ENCODE measurements at places on chromosomes 5 and 9.

GRCh38 chr5:35198686-35199085 lies 31.6 kb downstream of the PRLR start:
- DNase-seq, result no peak

DNA sequence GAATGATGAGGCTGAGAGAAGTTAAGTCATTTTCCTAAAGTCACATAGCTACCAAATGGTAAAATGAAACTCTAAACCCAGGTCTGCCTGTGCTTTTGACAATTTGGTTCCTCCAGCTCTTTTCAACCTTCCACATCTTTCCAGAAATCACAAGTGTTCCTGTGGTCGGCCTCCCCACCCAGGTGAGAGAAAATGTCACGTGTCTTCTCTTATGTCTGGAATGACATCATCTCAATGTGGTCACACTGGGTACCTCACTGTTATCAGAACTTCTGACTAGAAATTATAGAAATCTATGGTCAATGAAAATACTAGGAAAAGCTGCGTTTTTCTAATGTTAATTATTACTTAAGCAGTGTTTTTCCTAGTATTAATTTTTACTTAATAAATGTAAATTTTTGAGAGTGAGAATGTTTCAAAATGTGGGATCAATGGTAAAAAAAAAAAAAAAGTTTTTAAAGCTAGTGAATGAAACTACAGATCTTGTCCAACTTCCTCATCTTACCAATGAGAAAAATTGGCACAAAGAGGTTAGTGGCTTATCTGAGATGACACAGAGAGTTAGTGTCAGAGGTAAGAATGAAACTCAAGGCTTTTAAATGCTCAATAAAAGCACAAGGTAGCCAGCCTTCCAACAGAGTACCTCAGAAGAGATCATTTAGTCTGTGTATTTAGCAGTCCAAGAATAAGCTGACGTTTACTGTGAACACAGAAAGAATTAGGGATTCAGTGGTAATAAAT lies 228.7 kb upstream of the NR4A3 start:
- DNase-seq, result no peak

GRCh38 chr5:76720988-76721569 lies 5.2 kb downstream of the F2R start:
- DNase-seq, result no peak

GRCh38 chr5:32275396-32275741 lies 37.4 kb downstream of the MTMR12 start:
- DNase-seq, result no peak

- DNase-seq, result no peak
These were observed 56.3 kb downstream of the INSYN2B start for GRCh38 chr5:169923988-169924387.

DNA sequence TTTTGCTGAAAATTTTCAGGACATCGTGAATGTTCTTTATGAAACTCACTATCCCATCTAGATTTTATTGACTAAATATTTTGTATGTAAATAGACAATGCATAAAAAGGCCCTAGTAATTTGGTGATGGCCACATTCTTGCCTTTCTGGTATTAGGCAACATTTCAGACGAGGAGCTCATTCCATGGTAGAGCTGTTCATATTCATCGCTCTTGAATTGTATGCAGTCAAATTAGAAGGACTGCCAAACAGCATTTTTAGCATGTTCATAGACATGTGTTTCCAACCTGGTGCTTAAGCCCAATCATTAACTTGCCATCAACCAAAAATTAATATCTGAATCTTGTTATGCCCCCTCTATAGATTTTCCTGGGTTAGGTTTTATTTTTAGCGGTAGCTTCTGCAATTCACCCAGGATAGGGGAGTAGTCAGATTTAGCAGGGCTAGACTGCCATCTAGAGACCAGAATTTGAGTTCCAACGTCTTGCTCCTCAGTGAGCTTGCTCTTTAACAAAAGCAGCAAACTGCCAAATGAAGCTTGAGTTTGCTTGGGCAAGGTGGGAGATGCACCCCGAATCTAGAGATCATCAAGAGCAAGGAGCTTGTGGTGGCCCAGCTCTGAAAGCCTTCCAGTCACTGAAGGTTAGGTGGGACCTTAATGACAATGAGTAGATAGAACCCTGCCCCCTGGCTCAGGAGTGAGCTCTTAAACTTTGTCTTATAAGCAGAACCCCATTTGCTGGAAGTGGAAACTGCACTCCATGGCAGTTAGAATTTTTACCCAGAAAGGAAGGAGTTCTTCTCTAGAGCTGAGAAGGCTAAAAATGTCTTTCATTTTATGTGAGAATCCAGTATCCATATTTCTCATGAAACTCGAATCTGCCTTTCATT lies 456.2 kb downstream of the RASEF start:
- no peak for DNase-seq

GRCh38 chr9:124351672-124352468 lies 63.4 kb downstream of the PSMB7 start:
- no peak for DNase-seq

DNA sequence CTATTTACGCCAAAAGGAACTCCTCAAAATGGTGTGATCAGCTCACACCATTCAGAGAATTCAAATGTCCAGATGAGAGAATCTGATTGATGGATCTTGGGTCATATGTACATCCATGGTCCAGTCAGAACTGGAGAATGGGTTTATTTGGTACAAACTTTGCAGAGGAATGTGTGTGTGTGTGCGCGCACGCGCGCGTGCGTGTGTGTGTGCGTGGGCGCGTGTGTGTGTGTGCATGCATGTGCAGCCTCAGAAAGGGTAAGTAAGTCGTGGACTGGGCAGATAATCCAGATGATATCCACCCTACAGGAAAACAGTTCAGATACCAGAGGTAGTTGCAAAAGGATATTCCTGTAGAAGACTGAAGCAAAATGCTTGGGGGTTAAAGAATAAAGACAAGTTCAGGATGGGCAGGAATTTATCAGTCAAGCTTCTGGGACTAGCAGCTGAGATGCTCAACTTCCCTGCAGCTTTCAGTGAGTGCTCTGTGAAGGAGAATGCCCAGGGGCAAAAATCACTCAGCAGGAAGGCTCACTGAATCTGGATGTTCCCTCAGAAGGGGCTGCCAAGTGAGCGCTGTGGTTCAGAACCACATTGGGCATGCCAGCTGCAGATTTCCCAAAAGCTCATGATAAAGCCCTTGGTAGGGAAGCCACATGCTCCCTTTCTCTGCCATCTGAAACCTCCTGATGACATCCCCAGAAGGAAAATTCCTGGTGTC lies 440.5 kb upstream of the SGCD start:
- DNase-seq, result no peak

DNA sequence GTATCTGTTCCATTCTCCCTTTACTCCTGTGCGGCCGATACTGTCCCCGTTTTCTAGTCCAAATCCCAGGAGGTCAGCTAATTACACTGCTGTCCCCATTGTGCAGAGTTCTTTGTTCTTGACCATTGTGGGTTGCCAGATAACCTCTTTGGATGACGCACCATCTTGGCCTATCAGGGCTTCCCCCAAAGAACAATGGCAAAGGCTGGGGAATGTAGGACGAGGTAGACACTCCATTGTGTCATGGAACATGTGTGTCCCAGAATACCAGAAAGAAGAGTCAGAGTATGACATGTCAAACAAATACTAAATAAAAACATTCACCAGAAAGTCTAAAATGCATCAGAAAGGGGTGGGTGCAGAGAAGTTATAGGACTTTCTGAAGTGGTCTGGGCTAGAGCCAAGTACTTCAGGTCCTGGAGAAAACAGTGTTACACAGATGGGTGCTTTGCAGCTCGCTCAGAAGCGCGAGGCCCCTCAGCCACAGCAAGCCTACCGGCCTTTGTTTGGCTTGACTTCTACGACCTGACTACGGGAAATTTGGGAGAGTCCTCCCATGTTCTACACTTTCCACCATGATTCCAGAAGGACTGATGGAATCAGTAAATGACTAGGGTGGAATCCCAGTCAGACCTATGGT lies 83.2 kb upstream of the SSBP2 start:
- DNase-seq, result no peak

DNA sequence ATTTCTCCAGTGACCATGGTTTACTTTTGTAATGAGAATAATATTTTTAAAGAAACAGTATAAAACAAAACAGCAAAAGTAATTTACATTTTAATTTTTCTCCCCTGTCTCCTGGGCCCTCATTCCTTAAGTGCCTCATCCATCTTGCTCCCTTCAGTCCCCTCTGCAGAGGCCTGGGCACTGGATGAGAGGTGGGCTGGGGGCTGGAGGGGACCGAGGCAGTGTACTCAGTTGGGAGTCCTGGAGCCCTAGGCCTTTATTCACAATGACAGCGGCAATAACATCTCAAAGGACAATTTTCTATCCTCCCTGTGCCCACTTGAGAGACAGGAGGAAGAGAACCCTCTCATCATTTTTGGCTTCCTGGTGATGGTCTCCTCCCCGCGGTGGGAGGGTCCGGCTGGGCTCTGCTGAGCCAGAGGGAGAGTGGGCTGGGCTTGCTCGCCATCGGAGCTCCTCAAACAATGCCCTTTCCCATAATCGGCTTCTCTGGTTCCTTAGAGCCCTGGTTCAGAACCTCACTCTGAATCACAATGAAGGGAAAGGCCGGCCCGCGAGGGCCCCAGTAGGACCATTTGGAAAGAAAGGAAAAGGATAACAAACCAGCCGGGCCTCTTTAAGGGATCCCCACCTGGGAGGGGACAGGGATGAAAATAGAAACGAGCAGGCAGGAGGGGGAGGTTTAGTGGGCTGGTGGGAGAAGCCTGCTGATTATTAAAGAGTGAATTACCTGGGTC lies 9.7 kb upstream of the SMIM32 start:
- DNase-seq, result no peak

DNA sequence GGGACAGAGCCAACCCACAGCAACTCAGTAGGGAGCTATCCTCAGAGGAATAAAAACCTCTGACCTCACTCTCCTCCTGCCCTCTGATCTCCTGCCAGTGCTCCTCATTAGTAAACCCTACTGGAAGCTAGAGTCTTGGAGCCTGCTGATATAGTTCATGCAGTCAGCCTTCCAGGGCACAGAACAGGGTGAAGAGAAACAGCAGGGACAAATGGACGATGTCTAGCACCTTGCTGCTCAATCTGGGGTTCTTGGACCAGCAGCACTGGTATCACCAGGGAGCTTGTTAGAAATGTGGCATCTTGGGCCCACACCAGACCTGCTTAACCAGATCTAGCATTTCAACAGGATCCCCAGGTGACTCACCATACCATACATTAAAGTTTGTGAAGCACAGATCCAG lies 5.5 kb upstream of the GALNT12 start:
- DNase-seq, result no peak

DNA sequence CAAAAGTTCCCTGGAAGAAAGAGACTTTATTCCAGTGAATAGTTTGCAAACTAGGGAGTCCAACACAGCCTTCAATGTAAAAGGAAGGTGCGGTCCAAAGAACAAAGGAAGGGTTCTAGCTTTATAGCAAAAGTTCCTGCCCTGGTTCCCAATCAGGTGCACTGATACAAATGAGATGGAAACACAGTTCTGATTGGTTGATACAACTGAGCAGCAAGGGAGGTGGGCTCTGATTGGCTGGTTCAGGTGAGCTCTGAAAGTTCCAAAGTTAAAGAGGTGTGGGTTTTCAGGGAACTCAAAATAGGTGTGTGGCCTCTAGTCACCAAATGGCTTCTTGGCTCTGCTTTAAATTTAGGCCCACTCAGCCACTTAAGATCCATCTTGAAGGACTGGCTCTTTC lies 43.1 kb downstream of the P4HA2 start:
- no peak for DNase-seq

DNA sequence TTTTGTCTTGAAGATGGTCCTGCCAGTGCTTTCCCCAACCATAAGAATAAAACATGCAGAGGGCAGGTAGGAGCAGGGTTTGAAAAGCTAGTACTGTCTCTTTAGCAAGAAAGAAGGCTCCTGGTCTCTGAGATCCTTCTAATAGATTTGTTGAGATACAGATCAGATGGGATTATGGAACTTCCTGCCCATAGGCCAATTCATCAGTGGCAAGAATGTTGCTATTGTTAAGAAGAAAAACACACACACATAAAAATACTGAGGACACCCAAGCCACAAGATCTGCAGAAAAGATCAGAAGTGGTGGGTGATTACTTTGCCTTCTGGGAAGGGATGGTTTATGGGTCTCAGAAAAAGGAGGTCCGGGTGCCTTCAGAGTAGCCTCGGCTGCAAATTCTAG lies 59.8 kb downstream of the TNC start:
- DNase-seq, result no peak

GRCh38 chr5:134547999-134548658 lies 22.7 kb downstream of the JADE2 start:
- no peak for DNase-seq

GRCh38 chr5:160293901-160294561 lies 18.3 kb downstream of the CCNJL start:
- no peak for DNase-seq

GRCh38 chr5:173795601-173796000 lies 92.5 kb upstream of the CPEB4 start:
- no peak for DNase-seq

GRCh38 chr9:83296123-83296522 lies 233.2 kb upstream of the RASEF start:
- no peak for DNase-seq

- no peak for DNase-seq
These were observed 4.2 kb downstream of the NIPBL start for GRCh38 chr5:36880761-36881160.

DNA sequence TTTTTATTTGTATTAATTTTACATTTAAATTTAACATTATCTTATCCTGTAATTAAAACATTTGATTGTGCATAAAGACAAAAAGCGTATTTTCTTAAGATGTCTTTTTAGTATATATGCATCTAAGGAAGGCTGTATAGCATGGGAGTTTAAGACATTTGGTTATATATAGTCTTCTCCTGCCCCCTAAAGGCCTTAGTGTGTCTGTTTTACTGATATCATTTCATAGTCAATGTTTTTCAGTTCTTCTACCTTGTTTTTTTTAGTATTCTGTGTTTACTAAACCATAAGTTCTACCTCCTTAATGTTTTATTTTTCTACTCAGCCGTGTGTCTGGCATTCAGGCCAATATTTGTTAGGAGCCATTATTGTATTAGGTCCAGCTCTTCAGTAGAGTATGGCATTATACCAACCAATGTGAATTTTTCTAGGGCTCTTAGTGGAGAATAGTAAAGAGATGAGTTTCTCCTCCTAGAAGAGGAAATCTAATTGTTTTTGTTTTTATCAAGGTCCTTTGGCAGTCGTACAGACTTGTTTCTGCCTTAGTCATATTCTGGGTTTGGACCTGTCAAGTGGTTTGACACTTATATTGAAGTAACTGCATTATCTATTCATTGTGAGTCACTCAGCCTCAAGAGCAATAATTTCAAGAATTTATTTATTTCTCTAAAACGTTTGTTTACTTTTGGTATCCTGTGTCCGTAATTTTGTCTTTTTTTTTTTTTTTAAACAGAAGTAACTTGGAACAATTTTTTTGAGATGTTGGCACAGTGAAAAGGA lies 74.8 kb downstream of the SLF1 start:
- no peak for DNase-seq
